Activated naive CD8-positive, alpha-beta T cell treated with anti-CD3 and anti-CD28 coated beads, Interleukin-2, amount 50 U/mL, for 16 hours (primary cell): ENCODE measurements at places on chromosomes 6 and 20.

DNA sequence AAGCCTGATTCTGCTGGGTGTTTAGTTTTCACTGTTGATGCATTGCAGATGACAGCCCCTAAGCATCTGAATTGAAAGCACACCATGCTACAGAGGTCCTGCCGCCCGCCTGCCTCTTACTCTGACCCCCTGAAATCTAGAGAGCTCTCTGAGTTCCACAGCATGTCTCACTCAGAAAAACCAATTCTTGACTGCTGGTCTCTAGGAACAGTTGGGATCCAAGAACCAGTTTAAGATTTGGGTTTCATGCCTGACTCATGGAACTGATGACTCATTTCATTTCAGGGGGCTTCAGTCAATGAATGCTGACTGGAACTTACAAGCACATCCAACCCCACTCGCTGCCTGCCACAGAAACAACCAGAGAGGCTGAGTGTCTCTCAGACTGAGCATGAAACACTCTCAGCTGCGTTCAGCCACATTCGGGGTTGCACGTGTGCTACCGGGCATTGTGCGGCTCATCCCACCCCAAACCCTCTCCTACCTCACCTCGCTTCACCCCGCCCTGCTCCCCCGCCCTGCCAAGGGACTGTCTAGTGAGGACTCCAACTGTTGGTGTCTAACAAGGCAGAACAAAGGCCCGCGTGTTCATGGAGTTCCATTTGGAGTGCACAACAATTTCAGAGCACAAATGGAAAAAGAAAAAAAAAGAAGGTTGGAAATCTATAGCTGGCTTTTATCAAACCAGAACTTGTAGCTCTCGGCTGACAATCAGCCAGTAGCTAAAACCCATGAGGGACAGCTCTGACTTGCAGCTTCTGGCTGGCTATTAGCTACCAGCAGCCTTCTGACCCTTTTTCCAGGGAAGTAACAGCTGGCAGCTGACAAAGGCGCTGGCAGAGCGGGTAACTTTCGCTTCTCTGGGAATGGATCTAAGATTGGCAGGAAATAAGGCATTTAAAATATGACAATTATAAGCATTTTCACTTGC is 20.0 kb upstream of the TRAF3IP2 start:
- DNase-seq = no peak

DNA sequence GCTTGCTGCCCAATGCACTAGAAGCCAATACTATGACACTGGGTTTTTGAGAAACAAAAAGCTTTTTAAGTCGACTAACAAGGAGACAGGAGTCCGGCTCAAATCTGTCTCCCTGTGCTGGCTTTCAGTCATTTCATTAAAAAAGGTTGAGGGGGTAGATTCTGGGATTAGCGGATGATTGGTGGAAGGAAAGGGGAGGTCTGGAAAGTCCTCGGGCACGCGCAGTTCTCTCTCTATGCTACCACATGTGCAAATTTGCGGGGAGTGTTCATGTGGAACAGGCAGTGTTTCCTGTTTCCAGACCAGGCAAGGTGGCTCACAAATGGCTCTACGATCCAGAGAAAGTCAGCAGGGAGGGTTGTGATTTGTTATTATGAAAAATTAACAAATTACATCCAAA is 89.1 kb upstream of the TOX2 start:
- no peak for DNase-seq

DNA sequence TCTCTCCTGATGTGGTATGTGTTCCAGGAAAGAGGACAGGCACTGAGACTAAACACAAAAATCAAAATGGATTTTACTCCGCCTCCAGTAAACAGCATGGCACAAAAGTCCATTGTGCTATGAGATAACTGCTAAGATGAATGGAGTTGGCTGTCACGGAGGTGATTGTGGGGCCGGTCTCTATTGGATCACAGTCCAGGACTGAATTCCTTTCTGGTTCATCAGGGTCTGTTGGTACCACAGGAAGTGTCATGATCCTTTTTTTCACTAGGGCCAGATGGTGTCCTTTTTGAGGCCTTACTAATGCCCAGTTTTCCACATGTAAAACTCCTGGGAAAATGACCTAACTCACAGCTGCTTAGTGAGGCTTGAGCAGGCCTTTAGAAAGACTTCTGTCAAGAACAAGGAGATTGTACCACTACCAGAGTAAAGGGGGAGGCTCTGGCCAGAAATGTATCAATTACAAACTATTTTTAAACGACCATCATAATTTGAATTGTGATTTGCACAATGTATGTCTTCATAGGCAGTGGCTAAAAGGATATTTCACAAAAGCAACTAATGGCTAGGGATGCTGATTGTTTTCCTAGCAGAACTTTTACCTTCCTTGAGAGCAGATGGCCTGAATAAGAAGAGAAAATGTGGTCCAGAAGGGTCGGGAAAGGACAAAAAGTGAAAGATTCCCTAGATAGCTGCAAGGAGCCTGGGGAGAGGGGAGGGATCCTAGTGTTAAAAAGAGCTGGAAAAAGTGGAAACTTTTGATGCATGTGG is 192.2 kb upstream of the POU3F2 start:
- no peak for DNase-seq

DNA sequence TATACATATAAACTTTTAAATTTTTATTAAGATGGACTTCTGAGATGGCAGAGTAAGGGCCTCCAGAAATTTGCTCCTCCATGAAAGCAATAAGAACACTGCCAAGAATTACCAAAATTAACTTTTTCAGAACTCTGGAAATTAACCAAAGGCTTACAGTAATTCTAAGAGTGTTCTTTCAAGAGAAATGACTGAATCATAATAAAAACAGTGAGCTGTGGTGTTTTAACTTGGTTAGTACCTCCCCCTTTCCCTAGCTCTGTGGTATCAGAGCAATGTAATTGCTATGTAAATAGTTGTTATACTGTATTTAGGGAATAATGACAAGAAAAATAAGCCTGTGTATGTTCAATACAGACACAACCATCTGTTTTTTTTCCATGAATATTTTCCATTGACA is 19.0 kb downstream of the HECA start:
- DNase-seq = no peak

DNA sequence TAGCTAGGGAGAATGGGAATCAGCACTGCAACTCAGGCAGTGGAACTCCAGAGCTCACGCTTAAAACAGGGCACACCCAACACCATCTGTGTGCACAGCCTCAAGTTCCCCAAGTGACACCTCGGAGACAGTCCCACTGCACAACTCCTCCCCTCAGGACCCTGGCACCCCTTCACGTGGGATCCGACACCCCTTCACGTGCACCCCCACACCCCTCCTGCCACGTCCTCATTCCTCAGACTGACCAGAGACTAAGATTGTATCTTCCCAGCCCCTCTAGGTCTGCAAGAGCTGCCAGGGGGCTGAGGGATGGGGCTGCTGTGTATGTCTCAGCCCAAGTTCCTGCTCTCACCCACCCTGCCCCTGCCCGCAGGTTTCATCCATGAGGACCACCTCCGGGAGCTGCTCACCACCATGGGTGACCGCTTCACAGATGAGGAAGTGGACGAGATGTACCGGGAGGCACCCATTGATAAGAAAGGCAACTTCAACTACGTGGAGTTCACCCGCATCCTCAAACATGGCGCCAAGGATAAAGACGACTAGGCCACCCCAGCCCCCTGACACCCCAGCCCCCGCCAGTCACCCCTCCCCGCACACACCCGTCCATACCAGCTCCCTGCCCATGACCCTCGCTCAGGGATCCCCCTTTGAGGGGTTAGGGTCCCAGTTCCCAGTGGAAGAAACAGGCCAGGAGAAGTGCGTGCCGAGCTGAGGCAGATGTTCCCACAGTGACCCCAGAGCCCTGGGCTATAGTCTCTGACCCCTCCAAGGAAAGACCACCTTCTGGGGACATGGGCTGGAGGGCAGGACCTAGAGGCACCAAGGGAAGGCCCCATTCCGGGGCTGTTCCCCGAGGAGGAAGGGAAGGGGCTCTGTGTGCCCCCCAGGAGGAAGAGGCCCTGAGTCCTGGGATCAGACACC is 7.6 kb downstream of the MYL9 start:
- DNase-seq = no peak

DNA sequence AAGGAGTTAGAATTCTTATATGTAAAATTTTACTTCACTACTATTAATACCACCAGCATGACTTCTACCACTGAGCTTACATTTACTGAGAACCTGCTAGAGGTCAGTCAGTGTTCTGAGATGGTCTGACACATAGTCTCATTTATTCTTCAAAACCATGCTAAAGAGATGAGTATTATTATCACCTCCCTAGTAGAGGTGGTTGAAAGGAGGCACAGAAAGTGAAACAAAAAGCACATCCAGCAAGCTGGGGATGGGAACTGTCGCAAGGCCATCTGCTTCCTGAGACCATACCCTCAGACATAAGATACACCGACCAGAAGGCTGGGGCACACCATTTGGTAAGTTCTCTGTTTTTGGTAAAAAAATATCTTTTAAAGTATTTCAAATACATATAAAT is 137.7 kb downstream of the INSM1 start:
- DNase-seq = no peak
